ENCODE measurements at places on chromosomes 12 and 14. TPM values are rescaled to one million over a fixed set of nuclear protein-coding genes. Genes with fewer than 3 reads are reported as not detected.

- DNase-seq: no peak
These were observed 22.2 kb upstream of the ABCD4 start for GRCh38 chr14:74324931-74325361.

DNA sequence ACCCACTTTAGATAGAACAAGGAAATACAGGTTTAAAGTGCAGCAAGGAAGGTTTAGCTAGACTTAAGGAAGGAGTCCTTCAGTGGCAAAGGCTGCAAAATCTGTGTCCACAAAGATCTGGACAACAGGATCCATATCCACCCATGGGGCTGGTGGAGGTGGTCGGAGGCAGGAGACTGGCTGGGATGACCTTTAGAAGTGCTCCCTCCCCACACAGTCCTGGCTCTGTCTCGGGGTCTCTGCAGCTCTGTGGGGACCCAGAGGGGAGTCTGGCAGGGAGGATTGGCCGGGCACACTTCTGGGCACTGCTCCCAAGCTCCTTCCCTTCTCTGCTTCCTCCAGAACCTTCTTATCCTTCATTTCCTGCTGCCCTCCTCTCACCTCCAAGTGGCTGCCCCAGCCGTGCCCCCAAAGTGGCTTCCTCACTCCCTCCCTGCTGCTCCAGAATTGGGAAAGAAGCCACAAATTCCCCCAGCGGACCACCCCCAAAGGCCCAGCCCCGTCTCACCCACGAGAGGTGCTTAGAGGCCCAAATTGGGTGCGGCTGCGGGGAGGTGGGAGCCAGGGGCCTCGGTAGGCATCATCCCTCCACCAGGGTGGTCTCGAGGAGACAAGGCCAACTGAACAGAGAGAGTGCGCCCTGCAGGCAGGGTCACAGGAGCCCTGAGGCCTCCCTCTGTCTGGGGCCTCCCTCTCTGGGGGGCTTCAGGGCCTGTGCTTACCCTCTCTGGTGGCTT is 21.9 kb upstream of the PGF start:
- DNase-seq: no peak

Gene JPH4
- 2.7 TPM for total RNA-seq

Gene FERMT2
- 298 TPM for total RNA-seq

Gene OTUB2
- total RNA-seq: 2.0 TPM

DNA sequence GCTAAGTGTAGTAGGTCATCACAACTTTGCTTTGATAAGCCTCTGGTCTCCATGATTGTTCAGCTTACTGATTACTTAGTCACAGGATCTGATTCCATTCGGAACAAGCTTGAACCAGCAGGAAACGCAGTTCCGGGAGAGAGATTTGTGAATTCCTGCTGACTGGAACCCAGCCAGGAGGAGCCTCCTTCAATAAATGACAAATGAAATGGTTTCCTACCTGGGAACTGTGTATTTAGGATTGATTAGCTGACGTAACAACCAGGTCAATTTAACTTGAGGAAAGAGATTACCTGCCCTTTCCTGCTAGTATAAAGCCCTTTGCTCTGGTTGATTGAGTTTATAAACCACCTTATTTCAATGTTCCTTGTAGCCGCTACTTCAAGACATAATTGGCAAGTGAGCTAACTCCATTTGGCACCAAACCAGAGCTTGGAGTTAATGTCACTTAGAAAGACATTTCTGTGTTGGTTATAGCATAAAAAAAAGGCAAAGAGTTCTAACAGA is 35.1 kb upstream of the KCNH3 start:
- no peak for DNase-seq

GRCh38 chr12:113835896-113836295 is 130.2 kb downstream of the RBM19 start:
- DNase-seq: no peak

DNA sequence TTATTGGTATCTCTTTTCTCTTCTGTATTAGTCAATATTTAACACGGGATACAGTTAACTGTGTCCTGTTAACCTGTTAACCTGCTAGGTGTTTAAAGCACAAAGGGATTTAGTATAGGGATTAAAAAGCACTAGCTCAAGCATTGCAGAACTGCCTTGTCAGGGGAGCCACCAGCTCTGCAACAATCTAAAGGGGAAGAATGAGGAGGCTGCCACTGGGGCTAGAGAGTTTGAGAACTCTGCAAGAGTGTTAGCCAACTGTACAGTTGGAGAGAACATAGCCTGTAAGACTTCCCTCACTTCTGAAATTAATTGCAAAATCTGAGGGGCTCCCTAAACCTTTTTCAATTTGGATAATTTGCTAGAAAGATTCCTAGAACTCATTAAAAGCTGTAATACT is 6.5 kb upstream of the VRK1 start:
- no peak for DNase-seq

Gene LRTM2
- total RNA-seq: not detected

DNA sequence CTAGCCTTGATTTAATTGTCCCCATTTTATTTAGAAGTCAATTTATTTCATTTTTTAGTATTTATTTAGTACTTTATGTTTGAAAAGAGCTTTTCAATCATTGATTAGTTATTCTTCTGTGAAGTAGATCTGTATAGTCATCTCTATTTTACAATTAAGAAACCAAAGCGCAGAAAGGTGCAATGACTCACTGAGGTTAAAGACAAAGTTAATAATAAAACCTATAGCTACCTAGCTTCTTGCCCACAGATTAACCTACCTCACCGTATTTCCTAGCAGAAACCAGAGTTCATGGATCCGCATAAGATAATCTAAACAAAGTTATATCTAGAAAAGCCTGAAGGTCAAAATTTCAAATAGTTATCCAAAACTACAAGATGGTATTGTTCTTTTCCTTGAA is 176.4 kb downstream of the GRIN2B start:
- DNase-seq: no peak

- no peak for DNase-seq
These were observed 720.5 kb downstream of the VRK1 start for GRCh38 chr14:97517566-97518234.

Gene GPRC5D
- total RNA-seq: not detected

Gene CCDC175
- total RNA-seq: 0.74 TPM

DNA sequence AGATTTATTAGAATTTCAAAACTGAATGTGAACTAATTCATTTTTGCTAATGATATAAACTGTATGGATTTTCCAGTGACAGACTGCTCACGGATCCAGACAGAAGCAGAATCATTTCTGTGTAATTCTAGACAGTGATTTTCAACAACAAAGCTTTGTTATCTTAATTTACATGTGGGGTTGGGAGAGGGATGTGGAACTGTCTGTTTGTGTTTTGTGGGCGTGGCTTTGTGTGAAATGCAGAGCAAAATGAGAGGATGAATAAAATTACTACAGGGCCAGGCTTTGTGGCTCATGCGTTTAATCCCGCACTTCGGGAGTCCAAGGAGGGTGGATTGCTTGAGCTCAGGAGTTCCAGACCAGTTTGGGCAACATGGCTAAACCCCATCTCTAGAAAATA is 834.7 kb downstream of the GALC start:
- no peak for DNase-seq

- no peak for DNase-seq
These were observed 2.6 kb downstream of the YAF2 start for GRCh38 chr12:42235426-42235825.

Gene CAND1
- total RNA-seq: 210 TPM

- DNase-seq: no peak
These were observed 18.5 kb upstream of the EML1 start for GRCh38 chr14:99774556-99775307.

DNA sequence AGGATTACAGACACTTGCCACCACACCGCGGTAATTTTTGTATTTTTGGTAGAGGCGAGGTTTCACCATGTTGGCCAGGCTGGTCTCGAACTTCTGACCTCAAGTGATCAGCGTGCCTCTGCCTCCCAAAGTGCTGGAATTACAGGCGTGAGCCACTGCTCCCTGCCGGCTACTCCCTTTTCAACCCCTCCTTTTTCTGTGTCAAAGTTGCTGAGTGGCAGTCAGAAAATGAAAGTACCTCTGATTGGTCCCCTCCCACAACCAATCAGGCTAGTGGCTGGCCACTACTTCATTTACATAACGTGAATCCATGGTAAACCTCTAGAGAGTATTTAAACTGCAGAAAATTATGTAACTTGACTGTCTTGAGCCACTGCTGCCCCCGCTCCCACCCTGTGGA is 5.9 kb downstream of the RESF1 start:
- DNase-seq: no peak

Gene FAM186B
- total RNA-seq: 0.16 TPM

Gene PAH
- total RNA-seq: 2.3 TPM

GRCh38 chr12:108495054-108495453 is 20.0 kb upstream of the FICD start:
- DNase-seq: no peak

DNA sequence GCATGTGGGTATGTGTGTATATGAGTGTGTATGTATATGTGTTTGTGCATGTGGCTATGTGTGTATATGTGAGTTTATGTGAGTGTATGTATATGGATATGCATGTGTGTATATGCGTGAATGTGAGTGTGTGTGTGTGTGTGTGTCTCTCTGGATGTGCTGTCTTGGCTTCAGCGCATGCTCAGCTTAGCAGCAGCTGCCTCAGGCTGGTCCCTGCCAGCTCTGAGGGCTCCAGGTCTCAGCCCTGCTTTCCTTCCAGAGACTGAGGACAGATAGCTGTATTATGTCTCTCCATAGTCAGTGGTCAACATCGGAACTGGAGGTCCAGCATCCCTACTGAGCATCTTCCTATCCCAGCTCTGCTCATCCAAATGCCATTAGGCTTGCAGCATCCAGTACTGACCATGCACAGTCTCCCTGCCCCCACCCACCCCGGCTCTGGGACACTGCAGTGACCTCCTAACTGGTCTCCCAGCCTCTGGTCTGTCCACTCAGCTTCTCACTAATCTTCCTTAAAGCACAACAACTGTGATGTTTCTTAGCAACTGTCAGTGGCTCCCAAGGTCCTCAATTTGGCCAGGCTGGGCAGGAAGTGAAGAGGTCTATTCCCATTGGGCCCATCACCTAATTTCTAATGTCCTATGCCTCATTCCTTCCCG is 22.8 kb downstream of the FAIM2 start:
- no peak for DNase-seq

- DNase-seq: no peak
These were observed 102.9 kb downstream of the DYRK2 start for GRCh38 chr12:67751381-67751928.

Gene TMEM19
- 42.0 TPM for total RNA-seq

Gene PLA2G1B
- total RNA-seq: 0.90 TPM

GRCh38 chr14:57652769-57653168 is 159.1 kb upstream of the CCDC198 start:
- DNase-seq: no peak

Gene GCH1
- total RNA-seq: 5.8 TPM

Gene DAO
- not detected for total RNA-seq

GRCh38 chr14:35855876-35856481 is 29.8 kb downstream of the BRMS1L start:
- DNase-seq: no peak

GRCh38 chr12:56718636-56719035 is 6.5 kb downstream of the NACA start:
- DNase-seq: no peak

DNA sequence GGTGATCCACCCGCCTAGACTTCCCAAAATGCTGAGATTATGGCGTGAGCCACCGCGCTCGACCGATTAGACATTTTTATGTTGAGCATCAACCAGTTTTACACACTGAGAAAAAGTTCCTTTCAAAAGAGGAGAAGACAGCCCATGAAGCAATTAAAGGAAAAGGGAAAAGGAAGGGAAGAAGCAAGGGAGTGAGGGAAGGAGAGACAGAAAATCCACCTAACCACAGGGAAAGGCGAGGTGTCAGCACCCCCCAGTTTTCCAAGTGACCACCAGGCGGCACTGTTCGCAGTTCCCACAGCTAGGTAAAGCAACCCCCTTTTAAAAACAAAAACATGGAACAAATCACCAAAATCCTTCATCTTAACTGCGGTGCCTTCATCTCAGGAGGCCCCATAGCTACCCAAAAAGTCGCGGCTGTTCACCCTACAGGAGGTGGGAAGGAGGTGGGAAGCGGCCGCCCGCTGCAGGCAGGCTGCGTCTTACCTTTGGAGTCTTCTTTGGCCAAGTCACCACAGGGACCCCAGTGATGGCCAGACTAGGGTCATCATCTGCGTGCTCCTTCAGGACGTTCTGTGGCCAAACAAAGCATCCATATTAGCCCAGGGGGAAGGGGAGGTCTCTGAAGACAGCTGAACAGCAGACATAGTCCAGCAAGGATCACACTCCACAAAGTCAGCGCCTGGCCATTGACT is 86.6 kb downstream of the KDM2B start:
- no peak for DNase-seq

Gene PLEKHG7
- total RNA-seq: 0.37 TPM
